ENCODE measurements at places on chromosomes 3 and 15.

- DNase-seq: no peak
Observed at GRCh38 chr3:24487325-24488262, 7.1 kb downstream of the THRB start.

- no peak for DNase-seq
Observed at GRCh38 chr3:16069149-16069922, 105.1 kb upstream of the GALNT15 start.

DNA sequence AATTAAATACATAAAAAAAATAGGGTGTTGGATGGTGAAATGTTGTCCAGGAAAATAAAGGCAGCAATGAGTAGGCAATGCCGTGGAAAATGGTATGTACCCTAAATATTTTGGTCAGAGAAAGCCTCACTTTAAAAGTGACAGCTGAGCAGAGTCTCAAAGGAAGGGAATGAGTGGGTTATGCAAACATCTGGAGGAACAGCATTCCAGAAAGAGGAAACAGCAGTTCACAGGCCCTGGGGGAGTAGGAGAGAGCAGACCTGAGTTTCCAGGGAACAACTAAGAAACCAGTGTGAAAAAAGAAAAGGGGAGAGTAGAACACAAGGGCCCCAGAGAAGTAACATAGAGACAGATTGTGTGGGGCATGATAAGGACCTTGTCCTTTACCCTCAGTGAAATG is 230.0 kb upstream of the CNTN3 start:
- DNase-seq: no peak

DNA sequence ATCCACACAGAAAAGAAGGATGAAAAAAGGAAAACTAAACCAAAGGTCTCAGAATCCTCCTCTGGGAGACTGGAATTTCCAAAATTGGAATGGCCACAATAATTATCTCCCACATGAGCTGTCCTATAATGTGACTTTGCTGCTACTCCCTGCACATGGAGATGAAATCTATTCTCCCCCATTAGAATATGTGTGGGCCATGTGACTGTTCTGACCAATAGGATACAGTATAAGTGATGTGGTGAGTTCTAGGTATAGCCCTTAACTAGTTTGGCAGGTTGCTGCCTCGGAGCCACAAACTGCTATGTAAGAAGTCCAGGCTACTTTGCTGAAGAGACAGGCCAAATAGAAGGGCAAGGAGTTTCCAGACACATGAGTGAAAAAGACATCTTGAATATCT is 5.2 kb downstream of the TRIM59 start:
- no peak for DNase-seq

- no peak for DNase-seq
Observed at GRCh38 chr3:66609660-66610561, 109.1 kb upstream of the LRIG1 start.

DNA sequence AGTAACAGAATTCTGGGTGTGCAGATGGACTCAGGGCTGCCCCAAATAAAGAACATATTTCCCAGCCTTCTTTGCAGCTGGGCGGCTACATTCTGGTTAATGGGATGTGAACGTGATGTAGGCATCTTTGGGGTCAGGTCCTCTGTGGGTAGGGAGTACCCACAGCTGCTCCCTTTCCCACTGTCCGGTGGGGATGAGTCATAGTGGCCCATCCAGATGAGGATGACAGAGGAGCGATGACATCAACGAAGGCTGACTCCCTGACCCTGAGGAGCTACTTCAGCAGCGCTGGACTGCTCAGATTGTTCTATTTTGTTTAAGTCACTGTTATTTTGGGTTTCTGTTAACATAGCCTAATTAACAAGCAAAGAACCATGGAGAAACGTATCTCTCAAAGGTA is 38.0 kb downstream of the SRPRB start:
- DNase-seq: no peak

DNA sequence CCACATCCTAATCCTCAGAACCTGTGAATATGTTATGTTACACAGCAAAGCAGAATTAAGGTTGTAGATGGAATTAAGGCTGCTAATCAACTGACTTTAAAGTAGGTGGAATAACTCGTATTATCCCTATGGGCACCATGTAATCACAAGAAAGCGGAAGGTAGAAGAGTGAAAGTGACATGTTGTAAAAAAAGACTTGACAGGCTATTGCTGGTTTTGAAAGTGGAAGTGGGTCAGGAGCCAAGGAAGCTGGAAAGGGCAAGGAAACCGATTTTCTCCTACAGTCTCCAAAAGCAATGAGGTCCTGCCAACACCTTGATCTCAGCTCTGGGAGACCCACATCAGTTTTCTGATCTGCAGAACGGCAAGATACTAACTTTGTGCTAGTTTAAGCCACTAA is 6.6 kb downstream of the TP63 start:
- no peak for DNase-seq

DNA sequence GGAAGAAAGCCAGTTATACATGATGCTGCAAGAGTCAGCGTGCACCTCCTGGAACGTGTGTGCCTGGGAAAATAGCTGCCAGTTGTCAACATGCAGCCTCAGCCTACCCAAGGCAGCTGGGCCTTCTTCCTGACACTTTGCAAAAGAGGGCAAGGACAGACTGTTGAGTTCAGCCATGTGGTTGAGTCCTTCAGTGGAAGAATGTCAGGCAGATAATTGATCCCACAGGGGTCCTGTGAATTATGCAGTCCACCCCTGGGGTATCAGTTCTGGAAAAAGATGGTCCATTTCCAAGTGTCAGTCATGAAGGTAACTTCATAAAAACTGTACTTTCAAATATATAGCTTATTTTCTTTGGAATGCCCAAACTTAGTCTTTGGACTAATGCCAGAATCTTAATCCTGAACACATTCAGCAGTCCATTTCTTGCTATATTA is 79.6 kb downstream of the ARNT2 start:
- DNase-seq: no peak

DNA sequence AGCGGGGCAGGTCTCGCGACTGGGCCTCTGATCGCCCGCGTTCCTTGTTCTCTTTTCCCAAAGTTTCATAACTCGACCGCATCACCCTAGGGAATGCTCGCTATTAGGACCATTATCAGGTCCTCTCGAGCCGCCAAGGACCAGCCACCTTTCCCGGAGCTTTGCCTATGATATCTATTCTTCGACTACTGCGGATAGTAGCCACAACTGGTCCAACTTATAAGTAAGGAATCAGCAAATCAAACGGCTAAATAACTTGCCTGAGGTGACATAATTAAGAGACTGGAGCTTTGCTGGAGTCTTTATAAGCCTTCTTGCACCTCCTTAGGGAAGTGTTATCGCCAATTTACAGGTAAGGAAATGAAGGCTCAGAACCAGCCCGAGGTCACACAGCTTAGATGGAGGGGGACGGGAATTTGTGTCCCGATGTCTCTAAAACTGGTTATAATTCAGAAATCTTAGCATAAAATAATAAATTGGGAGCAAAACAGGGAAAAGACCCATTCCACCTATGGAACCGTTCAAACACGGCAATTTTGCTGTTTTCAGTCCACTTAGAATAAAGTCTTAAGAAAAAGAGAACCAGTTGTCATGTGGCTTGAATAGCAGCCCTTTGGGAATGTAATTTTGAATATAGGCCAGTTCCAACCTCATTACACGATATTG is 479 bp upstream of the PLD1 start:
- DNase-seq: no peak

GRCh38 chr15:75712668-75713337 is at the start of gene CSPG4:
Gene CSPG4, minus strand, starts transcription at chr15:75712848. Its CDS starts 93 bp downstream, at chr15:75712755.
- DNase-seq: no peak

DNA sequence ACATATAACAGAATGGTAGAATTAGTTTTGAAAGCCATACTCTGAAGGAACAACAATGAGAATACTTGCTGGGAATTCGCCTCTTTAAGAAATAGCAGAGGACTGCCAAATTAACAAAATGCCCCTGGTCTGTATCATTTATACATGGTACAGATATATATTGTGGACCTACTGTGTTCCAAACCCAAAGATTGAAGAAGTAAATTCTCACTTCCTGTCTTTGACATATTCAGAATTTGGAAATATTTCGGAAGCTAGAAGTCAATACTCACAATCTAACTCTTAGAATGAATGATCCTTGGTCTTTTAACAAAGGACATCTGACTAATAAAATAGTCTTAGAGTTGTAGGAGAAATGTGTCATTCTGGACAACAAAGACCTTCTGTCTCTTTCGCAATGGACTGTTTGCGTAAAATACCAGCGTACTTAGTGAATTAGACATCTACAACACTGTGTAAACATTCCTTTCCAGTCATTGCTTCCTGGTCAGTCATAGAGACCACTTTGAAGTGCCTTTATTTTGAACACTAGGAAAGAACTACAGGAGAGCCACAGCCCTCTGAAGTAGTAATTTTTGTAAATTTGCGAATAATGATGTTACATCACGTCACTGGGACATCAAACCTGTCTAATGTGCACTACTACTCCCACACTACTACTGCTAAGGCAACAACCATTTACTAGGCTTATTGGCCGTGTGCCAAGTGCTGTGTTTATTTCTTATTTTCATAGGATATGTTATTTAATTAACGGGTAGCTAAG is 68.0 kb downstream of the CHL1 start:
- no peak for DNase-seq

DNA sequence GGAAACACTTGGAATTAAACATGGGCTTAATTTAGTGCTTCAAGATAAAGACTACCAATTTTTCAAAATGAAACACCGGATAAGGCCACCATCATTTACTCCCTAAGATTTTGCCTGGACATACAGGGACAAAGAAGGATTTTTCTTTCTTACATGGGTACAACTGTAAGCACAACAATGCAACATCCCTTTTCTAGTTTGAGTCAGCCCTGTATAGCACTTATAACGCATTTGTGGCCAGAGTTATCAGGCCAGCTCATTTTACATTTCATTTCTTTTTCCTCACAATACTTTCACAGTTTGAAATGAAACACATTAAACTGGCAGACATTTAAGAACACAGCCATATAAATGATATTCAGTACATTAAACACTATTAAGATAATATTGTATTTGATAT is 9.8 kb upstream of the SUCNR1 start:
- DNase-seq: no peak

- no peak for DNase-seq
Observed at GRCh38 chr3:30187366-30187765, 419.0 kb upstream of the TGFBR2 start.

DNA sequence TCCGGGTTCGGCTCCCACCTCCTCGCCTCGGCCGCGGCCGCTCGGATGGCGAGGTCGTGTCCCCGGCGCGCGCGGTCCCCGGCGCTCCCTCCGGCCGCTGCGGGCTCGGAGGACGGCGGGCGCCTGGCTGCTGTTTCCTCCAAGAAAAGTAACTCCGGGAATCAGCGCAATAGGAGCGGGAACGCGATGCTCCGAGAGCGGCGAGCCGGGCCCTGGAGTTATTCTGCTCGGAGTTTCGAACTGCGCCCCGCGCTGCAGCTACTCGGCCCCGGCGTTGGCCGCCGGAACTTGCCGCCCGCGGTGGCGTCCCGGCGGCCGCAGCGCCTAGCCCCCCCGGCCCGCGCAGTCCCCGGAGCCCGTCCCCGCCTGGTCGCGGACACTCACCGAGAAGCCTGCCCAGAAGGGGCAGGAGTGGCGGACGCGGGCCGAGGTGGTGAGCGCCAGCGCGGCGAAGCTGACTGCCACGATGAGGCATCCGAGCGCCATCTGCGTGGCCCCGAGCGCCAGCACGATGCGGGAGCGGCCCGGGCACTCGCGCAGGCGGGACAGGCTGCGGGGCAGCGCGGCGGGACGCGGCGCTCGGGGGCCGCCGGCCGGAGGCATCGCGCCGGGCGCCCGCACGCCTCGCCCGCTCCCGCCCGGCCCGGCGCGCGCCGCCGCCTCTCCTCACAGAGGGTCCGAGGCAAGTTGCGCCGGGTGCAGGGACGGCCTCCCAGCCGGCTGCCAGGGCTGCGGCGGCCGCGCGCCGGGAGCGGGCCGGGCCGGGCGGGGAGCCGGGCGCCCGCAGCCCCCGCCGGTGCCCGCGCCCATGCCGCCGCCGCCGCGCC is 251.9 kb downstream of the TJP1 start:
- DNase-seq: no peak

DNA sequence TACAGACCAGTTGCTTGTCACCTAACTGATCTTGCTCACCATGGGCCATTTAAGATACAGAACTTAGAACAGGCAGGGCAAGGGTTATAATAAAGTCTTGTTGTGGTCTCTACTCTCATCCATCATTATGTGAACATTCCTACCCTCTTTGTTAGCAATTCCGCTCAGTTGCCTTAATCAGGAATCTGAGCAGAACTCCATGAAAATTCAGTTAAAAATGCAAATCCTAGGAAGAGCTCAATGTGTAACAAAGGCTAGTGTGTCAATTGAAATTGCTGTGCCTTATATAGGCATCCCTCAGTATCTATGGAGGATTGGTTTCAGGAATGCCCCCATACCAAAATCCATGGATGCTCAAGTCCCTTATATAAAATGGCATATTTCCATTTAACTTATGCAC is 44.5 kb downstream of the CP start:
- DNase-seq: no peak

GRCh38 chr3:51568996-51569395 is 30.5 kb downstream of the RAD54L2 start:
- DNase-seq: no peak

GRCh38 chr15:62455441-62455921 is 290.4 kb upstream of the C2CD4B start:
- DNase-seq: no peak

- no peak for DNase-seq
Observed at GRCh38 chr3:56055546-56055945, 412.7 kb downstream of the ERC2 start.

GRCh38 chr3:10725846-10726245 is 90.2 kb upstream of the SLC6A11 start:
- DNase-seq: no peak

DNA sequence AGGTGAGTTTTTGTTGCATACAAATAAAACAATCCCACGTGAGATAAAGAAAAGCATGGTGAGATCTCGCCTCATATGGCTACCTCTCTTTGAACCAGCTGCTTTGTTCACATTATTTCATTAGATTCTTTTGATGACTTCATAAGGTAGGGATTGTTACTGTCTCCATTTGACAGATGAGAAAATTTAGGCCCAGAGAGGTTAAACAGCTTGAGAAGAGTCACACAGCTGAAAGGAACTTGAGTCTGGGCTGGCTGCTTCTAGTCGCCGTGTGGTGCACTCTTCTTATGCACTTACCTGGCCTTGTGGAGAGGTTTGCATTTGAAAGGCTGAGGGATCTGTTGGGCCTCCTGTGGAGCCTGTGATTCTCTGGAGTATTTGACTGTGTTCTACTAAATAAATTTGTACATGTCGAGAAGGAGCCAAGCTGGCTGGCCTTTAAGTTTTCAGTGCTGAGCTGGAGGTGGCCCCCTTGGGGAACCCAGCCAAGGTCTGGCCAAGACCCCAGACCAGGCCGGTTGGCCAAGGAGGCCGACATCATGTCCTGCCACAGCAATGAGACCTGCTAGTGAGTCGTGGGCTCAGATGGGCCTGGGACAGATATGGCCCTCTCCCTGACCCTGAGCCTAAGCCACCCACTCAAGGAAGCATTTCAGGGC is 125.1 kb downstream of the SMAD6 start:
- no peak for DNase-seq

DNA sequence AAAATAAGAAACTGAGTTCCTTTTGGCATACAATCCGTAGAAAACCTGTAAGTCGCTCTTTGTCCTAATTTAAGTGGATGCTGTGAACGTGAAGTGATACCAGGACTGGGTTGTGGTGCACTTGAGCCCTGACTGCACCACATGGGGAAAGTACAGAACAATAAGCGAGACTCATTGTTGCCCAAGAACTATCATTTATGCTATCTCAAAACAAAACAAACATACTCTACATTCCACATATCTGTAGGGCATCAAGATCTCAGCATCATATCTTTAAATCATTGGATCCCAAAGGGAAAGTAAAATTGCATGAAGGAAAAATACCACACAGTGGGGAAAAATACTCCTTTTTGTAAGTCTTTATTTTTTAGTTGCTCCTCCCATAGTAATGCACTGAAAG is 580.3 kb downstream of the MECOM start:
- DNase-seq: no peak

GRCh38 chr3:40181182-40181581 is 128.3 kb upstream of the EIF1B start:
- no peak for DNase-seq
